Suppressor macrophage treated with lipopolysaccharide for 1 hour (primary cell): ENCODE measurements at places on chromosomes 5 and 9.

DNA sequence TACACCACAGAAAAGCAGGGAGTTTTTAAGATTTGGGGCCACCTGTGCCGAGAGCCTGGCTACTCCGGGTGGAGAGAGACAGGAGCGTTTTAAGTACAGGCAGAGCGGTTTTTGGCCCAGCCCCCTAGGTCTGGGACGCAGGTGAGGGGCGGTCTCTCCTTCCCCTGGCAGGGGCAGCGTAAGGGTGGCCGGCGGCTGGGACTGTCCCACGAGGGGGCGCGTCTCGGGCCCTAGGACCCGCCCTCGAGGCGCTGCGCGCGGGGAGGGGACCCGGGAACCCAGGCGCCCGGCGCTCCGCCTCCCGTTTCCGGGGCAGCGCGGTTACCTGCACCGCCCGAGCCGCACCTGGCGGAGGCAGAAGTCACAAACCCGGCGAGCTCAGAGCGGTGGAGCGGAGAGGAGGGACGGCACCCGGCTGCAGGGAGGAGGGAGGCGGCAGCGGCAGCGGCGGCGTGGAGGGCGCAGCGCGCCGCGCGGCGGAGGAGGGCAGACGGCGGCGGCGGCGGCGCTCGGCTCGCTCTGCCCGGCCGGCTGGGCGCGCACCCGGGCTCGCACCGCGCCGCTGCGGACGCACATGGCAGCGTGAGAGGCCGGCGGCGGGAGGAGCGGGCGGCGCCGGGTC lies at the start of gene WWC1:
Gene WWC1, plus strand, starts transcription at position 304 of the 622 bp plus-strand sequence. CDS start 508 bp downstream, outside the sequence.
- peak; percentile 39 for DNase-seq

DNA sequence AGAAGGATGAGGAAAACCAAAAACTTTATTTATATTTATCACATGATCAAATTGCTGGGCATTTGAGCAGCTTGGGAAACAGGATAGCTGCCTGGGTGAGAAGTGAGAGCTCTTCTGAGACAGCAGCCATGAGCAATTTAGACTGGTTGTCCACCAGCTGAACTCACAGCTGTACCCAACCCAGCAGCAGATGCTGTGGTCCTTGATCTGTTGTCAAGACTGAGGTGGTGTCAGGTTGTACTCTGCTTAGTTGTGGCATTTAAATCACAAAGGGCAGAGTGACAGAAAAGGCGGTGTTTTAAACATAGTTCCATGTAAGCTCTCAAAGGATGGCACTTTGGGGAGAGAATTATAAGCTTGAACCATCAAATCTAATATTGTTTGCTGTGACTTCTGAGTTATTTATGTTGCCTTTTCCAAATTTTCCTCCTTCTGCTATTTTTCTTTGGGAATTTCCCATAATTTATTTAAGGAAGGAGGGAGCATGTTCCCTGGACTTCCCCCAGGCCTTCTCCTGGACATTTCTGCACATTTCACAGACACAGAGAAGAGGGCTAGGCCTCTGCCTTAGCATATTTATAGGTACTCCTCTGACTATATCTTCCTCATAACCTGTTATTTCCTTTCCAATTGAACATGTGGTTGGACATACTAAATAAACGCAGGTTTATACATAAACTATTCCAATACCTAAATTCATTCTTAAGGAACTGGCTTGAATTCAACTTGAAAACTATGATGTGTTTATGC lies 117.7 kb upstream of the FER start:
- DNase-seq: no peak

DNA sequence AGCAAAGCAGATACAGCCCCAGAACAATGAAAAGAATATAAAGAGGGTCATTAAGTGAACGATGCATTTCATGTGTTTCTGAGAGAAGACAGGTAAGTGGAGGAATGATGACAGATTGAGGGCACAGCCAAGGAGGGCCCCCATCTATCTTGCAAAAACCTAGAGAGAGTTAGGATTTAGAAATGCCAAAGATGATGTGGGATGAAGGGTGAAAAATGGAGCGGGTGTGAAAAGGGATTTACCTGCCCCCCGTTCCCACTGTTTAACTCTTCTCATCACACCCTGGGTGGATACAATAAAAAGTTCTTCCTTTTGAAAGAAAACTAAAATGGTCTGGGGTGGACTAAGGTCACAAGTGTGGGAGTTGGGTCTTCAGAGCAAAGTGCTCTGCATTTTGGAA lies 18.5 kb upstream of the PPP2R2B start:
- no peak for DNase-seq

GRCh38 chr5:93654676-93655075 lies 71.7 kb downstream of the NR2F1 start:
- DNase-seq: no peak

DNA sequence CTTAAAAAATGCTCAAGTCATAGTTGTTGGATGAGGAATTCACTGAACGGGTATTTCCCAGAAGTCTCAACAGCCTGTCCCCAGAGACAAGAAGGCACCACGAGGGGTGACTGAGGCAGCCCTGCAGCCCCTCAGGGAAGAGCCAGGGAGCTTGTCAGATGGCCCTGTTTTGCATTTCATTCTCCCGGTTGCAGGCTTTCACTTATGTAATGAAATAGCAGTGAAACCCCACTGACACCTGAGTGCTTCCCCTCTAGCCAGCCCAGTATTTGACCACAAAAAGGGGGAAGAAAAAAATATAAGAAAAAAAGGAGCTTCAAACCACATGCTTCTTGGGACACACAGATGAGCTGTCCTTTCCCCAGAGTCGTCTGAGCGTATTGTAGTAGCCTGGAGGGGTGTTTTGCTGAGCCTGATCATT lies 75.3 kb upstream of the IL12B start:
- DNase-seq: peak; percentile 87

DNA sequence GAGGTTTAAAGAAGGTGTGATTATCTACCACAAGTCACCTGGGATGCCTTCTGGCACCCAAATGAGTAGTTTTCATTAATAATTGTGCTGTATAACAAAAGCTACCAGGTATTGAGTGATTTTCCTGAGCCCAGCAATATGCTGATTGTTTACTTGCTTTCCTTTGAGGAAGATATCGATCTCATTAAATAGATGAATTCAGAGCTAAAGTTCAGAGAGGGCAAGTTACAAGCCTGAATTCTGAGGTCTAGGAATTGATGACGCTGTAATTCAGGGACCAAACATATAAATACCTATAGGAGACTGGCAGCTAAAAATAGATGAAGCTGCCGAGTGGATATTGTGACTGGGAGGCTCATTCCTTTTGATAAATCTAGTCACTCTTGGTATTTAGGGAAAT lies 1.1 kb downstream of the ERCC6L2 start:
- DNase-seq: no peak

- DNase-seq: no peak
These were observed 146.3 kb downstream of the CHSY3 start for GRCh38 chr5:130050585-130050984.

GRCh38 chr5:175392236-175392635 lies 51.7 kb downstream of the DRD1 start:
- no peak for DNase-seq

DNA sequence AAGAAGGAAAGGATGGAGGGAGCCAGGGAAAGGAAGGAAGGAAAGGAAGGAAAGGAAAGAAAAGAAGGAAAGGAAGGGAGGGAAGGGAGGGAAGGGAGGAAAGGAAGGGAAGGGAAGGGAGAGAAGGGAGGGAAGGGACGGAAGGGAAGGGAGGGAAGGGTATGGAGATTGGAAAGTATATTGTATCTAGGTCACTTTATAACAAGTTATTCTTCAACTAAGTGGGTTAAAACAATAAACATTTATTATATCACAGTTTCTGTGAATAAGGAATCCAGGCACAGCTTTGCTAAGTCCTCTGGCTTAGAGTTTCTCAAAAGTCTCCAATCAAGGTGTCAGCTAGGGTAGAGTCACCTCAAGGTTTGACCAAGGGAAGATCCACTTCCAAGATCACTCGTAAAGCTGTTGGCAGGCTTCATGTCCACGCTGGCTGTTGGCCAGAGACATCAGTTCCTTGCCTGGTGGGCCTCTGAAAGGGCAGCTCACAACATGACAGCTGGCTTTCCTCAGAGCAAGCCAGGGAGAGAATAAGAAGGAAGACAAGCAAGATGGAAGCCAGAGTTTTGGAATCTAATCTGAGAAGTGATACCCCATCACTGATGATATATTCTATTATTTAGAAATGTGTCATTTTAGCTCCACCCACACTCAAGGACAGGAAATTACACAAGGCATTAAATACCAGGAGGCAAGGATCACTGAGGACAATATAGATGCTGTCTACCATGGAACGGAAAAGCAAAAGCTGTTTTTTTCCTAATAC lies 105.1 kb downstream of the DEPDC1B start:
- no peak for DNase-seq

DNA sequence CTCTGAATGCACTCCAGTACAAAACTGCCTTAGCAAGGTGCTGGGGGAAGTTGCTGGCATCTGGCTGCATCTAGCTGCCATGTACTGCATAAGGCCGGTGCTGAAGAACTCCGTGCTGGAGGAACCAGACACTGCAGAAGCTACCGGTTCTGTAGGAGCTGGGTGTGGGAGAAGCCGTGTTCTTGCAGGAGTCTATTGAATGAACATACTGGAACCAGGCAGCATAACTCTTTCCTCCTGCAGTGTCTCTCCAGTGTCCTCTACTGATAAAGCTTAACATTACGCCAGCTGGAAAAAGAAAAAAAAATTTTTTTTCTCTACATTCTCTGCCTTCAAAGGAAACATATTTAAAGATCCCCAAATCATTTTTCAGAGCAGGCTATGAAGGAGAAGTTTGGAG lies 38.5 kb downstream of the VPS13A start:
- DNase-seq: no peak

GRCh38 chr9:118473521-118473920 lies 769.3 kb downstream of the TLR4 start:
- no peak for DNase-seq

GRCh38 chr5:177113566-177114424 lies 19.8 kb upstream of the NSD1 start:
- DNase-seq: peak; percentile 80

GRCh38 chr5:35320029-35320428 lies 89.7 kb upstream of the PRLR start:
- DNase-seq: no peak

- DNase-seq: peak; percentile 77
These were observed 373 bp downstream of the FBXW5 start for GRCh38 chr9:136944212-136944518.

DNA sequence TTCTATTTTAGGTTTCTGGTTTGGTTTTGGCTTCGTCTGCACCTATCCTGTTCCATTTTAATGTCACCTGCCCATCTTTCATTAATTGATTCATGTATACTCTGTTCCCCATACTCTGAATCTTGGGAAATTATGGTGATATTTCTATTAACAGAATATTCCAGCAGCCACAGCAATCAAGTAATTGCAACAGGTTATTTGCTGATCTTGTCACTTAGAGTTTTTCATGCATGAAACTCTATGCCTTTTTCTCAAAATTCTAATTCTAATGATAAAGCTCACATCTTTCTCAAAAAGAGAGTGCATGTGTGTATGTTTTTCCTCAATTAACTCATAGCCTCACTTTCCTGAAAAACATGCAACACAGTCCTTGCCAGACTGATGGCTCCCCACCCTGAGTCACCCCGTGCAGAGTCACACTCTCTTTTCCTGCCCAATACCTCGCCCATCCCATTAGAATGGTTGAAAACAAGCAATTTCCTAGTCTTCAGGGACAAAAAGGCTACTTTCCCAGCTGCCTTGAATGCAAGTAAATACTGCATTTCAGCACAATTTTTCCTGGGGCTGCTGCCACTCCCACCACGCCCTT lies 15.6 kb downstream of the GFRA3 start:
- no peak for DNase-seq

DNA sequence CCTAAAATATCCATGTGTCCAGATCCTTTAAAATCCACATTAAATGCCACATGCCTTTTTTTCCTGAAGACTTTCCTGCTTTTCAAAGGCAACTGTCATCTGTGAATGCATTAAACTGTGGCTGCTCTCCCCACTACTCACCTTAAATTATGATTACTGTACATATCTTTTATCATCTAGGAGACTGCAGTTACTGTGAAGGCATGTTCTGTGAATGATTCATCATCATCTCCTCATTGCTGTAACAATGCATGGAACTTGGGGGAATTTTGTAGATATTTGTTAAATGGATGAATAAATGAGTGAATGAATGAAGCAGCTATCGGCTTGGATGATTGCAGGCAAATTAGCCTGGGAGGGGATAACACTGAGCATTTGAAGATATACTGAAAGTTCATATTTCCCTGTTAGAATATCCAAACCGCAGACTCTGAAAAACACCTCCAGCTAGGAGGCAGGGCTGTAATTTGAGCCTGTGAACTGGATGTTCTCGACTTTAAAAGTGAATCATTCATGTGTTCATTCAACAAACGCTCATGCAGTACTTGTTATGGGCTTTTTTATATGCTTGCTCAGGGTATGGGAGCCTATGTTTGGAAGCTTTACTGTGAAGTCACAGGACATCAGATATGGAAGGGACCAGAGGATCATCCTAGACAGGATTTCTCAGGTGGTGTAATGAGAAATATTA lies 519.2 kb downstream of the KIF4B start:
- DNase-seq: no peak

DNA sequence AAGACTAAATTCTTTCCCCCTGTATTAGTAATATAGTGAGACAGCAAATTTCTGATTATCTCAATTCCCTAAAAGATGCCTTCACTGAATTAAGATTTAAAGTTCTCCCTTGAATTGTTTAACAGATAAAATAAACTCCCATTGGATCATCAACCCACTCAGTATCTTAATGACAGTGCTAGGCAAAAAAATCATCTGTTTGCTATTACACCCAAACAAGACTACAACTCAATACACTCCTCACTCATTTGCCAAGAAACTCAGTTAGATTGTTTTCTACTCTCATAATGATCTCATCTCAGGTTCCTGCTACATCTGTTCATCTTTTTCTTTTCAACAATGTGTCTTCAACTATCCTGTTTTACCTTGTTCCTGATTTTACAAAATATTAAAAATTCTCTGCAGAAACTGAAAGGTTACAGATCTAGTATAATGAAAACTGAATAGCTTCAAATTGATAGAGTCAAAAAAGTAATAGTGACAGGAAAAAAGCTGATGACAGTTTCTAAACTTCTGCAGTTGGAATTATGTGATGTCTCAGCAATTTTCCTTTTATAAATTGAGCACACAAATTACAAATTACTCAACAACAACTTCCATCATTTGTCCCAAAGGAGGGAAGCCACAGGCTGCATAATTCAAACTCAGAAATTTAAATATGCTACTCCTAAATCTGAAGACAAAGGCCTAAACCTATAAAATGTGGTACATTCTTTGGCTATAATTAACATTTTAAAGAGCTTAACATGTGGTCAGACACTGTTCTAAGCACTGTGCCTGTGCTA lies 39.4 kb downstream of the HOMER1 start:
- DNase-seq: no peak

- DNase-seq: no peak
These were observed 123.9 kb upstream of the SLIT3 start for GRCh38 chr5:169424670-169425378.

DNA sequence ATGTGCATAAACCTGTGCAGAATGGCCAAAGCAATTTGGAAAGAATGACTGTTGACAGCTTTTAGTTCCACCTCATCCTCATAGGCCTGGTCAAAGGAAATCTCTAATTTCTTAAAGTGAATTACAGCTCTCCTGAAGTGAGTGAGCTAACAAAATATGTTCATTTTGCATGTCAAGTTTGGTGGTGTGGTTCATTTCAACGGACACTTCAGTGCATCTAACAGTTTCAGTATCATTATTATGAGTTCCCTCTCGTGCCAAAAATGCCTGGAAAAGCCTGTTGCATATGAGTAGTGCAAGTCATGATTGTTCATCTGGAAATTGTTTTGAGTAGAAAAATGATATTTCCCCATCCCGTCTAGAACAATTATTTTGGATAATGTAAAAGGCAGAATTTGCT lies 53.2 kb upstream of the HMHB1 start:
- DNase-seq: no peak
